ENCODE measurements at places on chromosomes 5 and 9.
A peak's percentile ranks its signal among the peaks of the same experiment; 100 is the strongest.

DNA sequence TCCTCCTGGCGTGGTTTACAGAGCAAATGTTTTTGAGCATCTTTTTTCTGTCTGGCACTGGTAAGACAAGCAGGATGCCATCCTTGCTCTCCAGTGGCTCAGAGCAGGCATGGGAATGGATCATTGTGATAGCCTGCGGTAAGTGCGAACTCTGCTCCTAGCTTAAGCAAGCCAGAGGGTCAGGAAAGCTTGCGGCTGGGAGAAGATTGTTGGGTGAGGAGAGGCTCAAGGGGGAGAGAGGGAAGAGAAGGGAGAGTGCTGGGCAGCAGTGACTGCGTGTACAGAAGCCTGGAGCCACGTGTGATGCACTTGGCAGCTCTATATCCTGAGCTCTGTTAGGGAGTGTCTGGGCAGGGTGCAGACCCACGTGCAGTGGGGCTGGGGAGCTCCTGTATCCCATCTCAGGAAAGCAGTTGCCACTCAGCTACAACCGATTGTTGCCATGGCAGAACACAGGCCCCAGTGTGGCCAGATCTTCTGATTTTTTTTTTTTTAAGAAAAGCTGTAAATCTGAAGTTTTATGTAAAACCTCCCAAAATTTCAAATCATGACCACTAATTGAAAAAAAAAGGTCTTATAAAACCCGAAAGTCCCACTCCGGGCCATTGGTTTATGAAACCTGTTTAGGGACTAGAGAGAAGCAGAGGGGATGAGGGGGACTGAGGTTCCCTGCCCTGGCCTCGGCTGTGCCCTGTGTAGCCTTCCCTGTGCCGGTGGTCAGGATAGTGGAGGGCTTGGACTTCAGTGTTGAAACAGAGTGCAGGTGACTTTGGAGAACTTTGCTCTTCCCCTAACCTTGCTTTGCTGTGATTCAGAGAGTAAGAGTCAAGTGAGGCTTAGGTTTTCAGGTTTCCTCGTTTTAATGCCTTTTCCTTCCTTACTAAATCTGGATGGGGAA is 67.3 kb downstream of the ZNF618 start:
- no peak for DNase-seq

- no peak for DNase-seq
Observed at GRCh38 chr5:56288873-56289601, 55.9 kb upstream of the ANKRD55 start.

DNA sequence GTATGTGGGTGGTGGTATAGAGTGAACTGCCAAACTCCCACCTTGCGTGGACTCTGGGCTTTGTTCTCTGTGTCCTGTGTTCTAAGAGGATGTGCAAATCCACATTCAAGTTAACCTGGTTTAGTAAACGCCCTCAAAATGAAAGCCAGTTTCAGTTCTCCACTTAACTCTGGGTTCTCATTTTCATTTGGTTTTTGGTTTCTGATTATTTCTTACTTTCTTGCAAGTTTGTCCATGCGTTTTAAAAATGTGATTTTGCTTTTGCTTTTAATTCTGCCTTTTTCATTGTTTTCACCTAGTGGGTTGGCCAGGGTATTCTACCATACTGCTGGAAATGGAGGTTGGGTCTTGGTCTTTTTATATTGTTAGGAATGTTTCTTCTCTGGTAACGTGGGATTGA is 38.2 kb downstream of the GALNT10 start:
- no peak for DNase-seq

- DNase-seq: peak; percentile 91
Observed at GRCh38 chr9:121650217-121651007, 1.0 kb upstream of the DAB2IP start.

- no peak for DNase-seq
Observed at GRCh38 chr5:14882658-14883580, 11.3 kb upstream of the ANKH start.

DNA sequence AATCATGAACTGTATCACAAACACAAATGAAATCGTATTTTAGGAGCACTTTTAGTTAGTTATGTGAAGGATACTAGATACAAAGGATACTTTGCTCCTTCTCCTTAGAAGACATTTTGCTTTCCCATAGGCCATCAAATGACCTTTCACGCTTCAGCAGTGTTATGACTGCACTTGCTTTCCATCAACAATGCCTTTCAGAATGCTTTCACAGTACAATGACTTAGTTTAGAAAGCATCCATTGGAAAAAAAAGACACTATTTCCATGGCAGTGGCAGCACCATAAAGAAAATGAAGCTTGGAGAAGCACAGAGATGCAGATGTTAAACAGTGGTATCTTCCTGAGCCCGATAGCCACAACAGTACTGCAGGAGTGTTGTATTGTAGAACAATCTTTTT is 203.9 kb downstream of the PCSK1 start:
- no peak for DNase-seq

DNA sequence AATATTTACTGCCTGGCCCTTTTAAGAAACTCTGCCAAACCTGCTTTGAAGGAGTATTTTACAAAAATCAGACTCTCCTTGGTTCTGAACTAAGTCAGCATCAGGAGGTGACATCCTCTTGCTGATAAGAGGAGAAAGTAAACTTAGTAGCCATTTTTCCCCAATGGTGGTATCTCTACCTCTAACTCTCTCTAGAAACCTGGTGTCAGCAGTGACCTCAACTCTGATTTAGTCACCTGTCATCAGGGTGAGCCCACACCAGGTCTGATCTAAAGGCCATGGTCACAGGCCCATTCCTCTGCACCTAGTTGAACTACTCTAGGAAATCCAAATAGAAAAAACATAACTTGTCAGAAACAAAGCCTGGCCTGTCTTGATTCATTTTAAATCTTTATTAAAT is 4.2 kb downstream of the CARNMT1 start:
- no peak for DNase-seq

- DNase-seq: no peak
Observed at GRCh38 chr9:65426231-65426630, 141.2 kb upstream of the FOXD4L5 start.

DNA sequence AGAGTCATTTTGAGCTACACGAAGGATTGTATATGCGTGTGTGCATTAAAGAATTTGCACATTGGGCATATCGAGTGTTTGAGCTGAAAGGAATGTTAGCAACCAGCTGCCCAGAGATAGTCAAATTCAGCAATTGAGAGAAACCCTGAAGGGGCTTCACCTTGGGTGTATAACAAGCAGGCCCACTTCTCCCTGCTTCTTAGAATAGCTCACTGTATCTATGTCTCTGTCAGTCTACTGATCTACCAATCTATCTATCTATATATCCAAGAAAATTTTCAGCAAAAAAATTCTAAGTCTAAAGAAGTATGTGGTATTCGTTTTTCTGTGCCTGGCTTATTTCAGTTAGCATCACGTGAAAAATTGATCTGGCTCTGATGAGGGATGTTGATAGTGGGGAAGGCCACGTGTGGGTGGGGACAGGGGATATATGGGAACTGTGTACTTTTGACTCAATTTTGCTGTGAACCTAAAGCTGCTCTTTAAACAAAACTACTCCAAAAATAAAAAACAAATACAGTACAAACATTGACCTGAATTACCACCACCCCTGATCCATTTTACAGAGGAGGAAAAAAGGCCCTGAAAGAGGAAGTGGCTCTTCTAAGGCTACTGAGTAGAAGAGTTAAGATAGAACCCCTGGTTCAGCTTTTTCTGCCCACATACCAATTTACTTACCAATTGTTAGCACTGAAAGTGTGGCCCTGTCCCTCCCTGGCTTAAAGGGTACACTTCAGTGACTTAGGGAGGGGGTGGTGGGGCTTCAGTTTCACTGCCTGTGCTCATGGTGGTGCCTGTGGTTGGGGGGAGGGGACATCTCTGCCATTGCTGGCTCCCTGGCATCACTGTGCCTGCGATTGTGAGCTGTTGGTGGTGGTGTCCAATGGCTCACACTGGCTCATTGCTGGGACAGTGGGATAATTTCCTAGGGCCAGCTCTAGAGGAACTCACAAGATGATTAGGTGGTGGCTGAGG is 141.8 kb downstream of the DOCK2 start:
- no peak for DNase-seq

DNA sequence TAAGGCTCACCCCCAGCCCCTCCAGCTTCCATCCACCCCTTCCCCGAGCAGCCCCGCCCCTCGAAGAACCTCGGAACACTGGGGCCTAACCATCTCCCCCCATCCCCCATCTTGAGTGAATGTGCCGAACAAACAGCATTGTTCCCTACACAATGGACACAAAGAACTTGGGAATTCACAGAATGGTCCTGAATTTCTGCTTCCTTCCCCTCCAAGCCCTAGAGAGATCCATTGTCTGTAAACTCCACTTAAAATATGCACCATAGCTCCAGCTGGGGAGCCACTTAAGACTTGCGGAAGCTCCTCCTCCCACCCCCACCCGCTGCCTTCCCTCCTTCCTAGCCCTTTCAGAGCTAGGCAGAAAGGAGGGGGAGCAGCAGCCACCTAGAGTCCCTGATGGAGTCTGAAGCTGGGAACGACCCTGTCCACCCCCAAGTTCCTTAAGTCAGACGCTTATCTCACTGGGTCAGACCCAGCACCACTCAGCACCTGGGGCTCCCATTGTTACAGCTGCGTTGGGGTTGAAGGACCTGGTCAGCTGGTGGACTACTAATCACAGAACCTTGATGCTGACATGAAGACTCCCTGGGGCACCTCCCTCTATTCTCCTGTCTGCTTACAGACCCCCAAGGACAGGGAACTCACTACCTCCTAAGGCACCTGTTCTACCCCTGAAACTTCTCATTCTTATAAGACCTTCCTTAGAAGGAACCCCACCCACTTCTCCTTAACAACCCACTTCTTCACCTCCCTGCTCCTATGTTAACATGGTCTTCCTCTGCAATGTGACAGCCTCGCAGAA is 61.4 kb downstream of the PCDH1 start:
- no peak for DNase-seq

DNA sequence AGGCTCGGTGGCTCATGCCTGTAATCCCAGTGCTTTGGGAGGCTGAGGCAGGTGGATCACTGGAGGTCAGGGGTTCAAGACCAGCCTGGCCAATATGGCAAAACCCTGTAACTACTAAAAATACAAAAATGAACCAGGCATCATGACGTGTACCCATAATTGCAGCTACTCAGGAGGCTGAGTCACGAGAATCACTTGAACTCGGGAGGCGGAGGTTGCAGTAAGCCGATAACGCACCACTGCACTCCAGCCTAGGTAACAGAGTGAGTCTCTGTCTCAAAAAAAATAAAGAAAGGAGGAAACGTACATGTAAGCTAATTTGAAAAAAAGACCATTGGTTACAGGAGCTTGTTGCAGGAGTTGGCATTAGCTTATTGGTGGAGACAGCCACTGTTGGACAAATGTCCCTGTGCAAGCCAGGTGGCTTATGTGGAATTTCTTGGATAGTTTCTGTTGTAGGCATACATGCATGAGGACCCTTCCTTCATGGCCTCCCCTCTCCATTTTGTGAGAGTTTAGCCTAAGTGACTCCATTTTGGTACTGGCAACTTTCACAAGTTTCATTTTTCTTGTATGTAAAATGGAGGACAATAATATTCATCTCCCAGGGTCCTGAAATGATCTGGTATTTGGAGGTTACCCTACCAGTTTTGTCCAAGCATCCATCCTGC is 16.8 kb upstream of the RAB14 start:
- no peak for DNase-seq

DNA sequence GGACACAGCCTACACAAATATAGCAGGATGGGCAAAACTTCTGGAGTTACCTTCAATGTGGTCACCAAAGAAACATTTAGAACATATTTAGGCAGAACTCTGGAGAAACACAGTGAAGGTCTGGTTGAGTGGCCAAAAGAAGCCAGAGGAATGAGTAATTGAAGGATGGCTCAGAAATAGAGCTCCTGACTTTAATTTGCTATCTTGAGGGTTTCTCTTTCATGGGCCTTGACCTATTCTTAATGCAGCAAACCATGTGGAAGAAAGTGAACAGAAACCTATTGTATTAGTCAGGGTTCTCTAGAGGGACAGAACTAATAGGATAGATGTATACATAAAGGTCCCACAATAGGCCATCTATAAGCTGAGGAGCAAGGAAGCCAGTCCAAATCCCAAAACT is 650.5 kb downstream of the ACTL7B start:
- no peak for DNase-seq

GRCh38 chr5:109563739-109564138 is 126.0 kb upstream of the MAN2A1 start:
- DNase-seq: no peak

GRCh38 chr9:107779731-107780130 is 290.2 kb upstream of the KLF4 start:
- DNase-seq: no peak

GRCh38 chr9:23686896-23687295 is 139.1 kb downstream of the ELAVL2 start:
- DNase-seq: no peak

GRCh38 chr5:66769839-66770617 is 173.8 kb downstream of the MAST4 start:
- DNase-seq: no peak

DNA sequence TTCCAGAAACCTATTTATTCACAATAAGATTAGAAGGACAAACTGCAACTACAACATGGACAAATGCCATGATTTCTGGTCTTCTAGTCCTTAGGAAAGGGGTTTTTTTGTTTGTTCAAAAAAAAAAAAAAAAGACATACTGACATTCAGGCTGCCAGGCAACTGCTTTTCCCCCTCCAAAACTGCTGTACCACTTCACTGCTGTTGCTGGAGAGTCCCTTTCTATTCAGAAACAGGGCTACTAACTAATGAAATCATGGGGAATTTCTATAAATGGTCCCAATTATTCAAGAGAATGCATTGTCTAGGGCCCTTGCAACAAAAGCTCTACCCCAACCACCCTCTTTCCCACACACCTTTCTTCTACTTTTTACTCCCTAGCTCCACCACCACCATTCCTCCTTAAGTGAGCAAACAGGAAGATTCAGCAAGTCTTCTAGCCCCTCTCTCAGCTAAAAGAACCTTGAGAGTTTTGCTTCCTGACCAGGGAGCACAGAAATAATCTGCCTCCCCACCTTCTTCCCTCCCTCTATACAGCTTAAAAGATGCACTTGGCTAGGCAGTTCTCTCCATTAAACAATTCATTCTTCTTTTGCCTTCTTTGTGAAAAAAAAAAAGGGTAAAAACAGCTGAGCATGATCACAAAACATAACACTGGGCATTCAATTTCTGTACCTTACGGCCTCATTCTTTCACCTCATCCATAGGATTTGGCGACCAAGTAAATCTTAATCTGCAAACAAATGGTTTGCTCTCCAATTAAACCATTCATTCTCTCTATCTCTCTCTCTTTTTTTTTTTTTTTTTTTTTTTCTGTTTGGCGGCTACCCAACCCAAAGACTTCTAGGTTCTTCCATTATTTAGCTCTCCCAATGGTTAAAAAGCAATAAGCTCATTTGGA is 13.8 kb downstream of the ZNF608 start:
- no peak for DNase-seq

DNA sequence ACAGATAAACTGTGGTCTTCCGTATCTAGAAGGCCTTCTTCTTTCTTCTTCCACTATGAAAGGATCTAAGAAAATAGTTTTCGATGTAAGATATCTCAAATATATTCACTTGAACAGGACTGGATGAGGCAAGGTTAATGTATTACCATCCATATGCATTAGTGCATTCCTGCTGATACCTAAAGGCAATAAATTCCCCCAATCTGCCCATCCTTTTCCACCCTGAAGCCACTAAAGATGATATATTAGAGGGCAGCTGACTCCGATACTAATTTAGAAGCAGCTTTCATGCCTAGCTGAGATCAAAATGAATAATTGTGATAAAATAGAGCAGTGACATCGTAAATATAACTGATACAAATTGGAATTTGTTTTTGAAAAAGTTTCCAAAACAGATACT is 63.3 kb downstream of the DEPDC1B start:
- DNase-seq: no peak

Measured in right renal pelvis (tissue), 4 donors.